ENCODE measurements at places on chromosomes 16 and 17.

DNA sequence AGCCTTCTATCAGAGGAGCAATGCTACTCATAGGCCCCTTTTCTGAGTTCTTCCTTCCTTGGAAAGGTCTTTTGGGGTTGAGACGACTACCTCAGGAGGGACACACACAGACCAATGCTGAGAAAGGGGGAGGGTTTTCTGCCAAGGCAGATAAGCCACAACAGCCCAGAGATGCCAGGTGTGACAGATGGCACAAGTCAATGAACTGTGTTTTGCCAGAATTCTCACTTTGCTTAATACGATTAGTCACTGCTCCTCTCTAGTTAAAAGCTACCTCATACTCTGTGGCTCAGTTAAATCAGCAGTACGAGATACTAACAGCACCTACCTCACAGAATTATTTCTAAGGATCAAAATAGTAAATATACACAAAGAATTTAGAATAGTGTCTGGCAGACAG, 8.0 kb downstream of the BRD7 start:
- no peak for DNase-seq

DNA sequence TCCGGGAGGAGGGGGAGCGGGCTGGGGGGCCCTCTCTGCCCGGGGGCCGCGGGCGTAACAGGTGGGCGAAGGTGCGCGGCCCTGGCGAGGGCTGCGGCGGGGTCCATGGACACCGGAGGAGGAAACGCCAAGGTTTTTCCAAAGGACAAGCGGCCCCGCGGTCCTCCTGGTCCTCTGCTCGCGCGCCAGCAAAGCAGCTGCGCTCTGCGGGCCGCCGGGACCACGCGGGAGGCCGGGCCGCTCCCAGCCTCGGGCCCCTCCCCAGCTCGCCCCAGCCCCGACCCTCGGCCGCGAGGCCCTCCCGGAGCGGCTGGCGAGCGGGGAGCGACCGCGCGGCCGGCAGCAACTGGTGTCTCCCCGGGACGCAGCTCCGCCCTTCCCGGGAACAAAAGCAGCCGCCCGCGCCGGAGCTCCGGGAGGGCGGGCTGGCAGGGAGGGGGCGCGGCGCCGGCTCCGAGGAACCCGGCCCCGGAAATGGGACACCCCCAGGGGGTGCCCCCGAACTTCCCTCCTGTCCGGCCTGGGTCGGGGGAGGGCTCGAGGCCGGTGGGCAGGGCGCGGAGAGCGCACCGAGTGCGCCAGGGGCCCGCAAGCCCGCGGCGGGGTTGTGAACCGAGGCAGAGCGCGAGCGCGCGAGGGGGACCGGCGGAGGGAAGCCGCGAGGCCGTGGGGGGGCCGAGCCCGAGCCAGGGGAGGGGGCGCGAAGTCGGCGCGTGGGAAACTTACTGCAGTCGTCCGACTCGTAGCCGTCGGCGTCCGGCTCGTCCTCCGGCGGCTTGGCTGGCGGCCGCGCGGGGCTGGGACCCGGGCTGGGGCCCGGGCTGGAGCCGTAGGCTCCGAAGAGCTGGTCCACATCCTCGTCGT, 837 bp downstream of the DOC2B start:
- no peak for DNase-seq

DNA sequence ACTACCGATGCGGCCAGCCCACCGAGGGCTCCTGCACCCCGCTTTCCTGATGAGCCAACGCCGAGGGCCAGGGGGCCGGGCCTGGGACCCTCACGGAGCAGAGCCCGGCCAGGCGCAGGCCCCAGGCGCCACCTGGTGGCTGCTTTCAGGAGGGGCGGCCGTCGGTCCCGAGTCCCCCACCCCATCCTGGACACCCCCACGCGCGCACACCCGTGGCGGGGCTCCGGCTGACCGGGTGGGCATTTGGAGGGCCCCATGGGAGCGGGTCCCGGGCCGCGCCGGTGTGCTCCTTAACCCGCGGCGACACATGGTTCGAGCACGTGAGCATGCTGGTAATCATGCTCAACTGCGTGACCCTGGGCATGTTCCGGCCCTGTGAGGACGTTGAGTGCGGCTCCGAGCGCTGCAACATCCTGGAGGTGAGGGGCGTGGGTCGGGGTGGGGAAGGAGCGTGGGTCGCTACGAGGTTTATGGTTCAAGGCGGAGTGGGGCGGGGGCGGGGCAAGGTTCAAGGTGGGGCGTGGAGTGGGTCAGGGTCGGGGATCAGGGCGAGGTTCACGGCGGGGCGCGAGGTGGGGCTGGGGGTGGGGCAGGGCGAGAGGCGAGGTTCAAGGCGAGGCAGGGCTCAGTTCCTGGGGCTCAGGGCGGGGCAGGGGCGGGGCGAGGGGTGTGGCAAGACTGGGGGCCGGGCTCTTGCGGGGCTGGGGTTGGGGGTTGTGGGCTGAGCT, 30.2 kb downstream of the TPSG1 start:
- DNase-seq: no peak

DNA sequence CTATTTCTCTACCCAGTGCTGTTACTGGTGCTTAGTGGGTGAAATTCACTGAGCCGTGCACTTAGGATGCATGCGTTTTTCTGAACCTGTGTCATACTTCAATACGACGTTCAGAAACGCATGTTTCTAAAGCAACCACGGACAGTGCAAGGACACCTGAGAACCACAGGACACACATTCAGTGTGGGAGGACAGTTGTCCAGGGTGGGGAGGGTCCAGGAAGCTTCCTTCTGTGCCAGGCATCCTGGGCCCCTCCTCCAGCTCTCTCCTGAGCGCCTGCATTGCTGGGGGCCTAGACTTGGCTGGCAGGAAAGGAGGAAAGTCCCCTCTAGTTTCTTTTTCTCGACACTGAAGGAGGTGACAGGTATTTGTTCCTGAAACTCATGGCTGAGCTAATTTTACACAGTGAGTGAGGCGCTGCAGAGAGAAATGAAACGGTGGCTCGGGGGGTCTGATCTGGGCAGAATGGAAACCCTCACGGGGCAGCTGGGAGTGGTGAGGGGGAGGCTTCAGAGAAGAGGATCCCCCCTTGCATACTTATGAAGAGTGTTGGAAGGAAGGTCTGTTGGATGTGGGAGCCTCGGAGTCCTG, 89.9 kb downstream of the IRF8 start:
- no peak for DNase-seq

GRCh38 chr17:64315570-64315969, 52.5 kb upstream of the TEX2 start:
- DNase-seq: no peak

DNA sequence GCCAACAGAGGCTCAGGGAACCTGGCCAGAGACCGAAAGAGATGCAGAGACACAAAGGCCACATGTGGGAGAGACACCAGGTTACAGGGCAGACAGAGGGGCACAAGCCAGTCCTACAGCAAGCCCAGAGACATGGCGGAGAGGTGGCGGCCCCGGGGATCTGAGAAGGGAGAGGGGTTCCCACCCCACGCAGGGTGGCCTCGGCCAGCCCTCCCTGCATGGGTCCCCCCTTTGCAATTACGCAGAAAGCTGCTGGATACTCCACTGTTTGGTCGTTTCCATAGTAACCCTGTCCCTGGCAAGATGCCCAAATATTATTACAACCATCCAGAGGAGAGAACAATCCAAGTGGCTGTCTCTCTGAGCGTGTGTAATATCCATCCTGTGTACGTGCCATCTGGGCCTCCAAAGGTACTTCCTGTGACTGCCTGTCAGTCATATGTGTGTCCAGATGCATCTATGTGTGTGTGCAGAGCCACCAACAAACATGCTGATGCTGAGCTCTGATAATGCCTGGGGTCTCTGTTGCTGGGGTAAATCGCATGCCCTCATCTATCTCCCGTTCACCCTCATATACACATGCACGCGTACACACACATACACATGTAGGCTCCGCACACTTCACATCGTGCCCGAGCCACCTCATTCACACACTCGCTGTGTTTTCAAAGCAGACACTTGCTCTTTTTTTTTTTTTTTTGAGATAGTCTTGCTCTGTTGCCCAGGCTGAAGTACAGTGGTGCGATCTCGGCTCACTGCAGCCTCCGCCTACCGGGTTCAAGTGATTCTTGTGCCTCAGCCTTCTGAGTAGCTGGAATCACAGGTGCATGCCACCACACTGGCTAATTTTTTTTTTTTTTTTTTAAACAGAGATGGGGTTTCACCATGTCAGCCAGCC, 5.5 kb downstream of the PCGF2 start:
- no peak for DNase-seq

GRCh38 chr17:70447588-70447987, 278.3 kb downstream of the KCNJ2 start:
- DNase-seq: no peak

DNA sequence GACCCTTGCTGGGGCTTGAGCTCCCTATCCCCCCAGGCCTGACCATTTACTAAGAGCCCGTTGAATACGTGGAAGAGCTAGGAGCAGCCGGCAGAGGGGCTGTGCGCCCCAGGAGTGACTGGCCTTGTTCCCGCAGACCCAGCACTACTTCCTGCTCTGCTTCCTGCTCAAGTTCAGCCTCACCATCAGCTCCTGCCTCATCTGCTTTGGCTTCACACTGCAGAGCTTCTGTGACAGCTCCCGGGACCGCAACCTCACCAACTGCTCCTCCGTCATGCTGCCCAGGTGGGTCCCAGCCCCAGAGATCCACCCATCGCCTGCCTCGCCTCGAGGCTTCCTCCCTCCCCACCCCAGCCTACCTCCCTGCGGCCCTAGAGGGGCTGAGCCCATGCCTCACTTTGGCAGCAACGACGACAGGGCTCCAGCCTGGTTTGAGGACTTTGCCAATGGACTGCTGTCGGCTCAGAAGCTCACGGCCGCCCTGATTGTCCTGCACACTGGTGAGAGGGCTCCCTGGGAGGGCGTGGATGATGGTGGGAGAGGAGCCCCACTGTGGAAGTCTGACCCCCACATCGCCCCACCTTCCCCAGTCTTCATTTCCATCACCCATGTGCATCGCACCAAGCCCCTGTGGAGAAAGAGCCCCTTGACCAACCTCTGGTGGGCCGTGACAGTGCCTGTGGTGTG, 17.2 kb downstream of the CASKIN2 start:
- DNase-seq: no peak

- DNase-seq: no peak
Observed at GRCh38 chr16:86984991-86985647, 332.1 kb downstream of the C16orf95 start.

- DNase-seq: no peak
Observed at GRCh38 chr16:81369888-81370504, 55.2 kb downstream of the GAN start.

- no peak for DNase-seq
Observed at GRCh38 chr16:82195917-82196494, 26.0 kb upstream of the MPHOSPH6 start.

Data from coronary artery (tissue), 2 donors.